ENCODE measurements at places on chromosomes 12 and 14.
A peak's percentile ranks its signal among the peaks of the same experiment; 100 is the strongest.

- no peak for DNase-seq
Observed at GRCh38 chr12:14668591-14668990, 27.8 kb downstream of the GUCY2C start.

DNA sequence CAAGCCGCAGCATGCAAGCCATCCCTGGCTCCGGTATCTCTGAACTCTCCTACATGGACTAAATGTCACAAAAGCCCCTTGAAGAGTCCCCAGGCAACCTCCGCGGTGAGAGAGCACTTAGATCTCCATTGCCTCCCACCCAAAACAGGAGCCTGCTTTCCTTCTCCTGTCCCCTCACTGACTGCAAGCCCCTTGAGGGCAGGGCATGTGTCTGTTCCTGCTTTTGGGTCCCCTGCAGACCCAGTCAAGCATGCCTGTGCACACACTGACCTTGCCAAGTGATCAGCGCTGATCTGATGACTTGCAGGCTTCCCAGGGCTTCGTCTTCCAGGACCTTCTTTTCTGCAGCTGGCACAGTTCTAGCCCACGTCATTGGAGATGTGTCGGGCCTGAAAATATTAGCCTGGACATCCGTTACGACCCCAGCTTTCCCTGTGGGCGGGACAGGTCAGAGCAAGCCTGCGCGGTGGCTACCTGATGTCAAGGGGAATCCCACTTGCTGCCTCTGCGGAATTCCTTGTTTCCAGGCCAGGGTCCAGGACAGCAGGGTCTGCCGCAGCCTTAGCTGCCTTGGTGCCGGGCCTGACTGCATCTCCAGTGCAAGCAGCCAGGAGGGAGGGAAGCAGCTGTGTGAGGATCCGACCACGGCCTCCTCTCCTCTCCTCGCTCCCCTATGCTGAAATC lies 92.5 kb downstream of the FBXL14 start:
- no peak for DNase-seq

DNA sequence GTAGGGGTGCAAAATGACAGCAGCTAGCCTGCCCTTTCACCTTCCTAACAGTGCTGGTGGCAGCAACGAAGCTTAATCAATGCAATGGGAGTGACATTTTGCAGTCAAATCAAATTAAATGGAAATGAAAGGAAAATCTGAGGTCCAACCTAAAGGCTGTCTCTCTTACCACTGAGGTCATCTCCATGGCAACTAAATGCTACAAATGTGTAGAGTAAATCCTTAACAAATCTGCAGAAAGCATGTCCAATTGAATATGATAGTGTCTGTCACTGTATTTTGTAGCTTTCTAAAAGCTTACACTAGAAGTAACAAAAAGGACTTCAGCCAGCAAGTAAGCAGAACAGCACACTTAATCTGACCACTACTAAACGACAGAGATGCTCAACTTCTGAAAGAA lies 488.8 kb downstream of the BCAT1 start:
- no peak for DNase-seq

- DNase-seq: no peak
Observed at GRCh38 chr12:89882050-89882449, 173.4 kb upstream of the ATP2B1 start.

DNA sequence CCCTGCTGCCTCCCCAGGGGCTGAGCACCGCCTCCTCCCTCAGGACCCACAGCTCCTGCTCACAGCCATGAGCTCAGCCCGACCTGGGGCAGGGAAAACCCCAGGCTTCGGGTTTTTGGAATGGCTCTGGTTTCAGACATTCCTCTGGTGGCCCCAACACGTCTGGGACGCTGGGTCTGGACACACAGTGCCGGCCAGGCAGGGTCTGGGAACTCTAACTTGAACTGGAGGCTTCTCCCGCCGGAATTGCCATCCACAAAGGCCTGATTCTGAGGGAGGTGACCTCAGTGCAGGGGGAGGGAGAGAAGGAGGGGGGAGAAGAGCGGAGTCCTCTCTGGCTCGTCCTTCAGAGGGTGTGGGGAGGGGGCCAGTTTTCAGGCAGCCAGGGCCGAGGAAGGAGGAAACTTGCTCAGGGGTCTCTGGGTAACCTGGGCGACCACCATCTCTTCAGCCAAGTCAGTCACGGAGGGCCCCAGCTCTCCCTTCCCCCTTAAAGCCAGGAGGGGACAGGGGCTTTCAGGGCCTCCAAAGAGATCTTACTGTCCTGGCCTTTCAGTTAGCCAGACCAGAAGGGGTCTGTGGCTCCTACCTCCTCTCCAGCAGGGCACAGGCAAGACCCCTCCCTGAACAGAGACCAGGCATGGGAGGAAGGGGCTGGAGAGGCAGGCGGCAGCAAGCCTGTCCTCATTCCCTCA lies 19.4 kb downstream of the NCKAP5L start:
- no peak for DNase-seq

GRCh38 chr14:74610866-74611649 lies 979 bp downstream of the LTBP2 start:
- DNase-seq: no peak

- DNase-seq: no peak
Observed at GRCh38 chr12:50515587-50515986, 10.8 kb downstream of the DIP2B start.

DNA sequence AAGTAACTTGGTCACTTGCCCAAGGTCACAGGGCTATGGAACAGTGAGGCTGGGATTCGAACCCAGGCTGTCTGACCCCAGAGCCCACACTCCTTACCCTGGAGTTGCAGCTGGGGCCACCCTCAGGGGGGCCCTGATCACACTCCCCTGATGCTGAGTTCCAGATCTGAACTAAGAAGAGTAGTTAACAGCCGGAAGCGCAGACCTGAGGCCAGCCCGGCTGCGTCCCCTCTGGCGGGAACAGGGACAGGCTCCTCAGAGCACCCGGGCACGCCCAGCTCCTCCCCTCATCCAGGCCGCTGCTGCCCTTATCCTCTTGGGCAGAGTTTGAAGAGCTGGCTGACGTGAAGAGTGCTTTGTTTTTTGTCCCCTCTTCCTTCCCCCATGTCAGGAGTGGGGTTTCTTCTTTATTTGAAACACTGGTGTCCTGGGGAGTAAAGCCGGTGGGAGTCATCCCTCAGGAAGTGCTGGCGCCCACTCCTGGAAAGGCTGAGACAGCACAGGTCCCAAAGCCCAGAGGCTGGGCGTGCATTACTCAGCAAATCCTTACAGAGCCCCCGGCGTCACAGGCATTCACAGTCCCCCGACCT lies 8.7 kb downstream of the PHB2 start:
- DNase-seq: peak; percentile 52

GRCh38 chr12:84619053-84619571 lies 293.5 kb downstream of the SLC6A15 start:
- no peak for DNase-seq

DNA sequence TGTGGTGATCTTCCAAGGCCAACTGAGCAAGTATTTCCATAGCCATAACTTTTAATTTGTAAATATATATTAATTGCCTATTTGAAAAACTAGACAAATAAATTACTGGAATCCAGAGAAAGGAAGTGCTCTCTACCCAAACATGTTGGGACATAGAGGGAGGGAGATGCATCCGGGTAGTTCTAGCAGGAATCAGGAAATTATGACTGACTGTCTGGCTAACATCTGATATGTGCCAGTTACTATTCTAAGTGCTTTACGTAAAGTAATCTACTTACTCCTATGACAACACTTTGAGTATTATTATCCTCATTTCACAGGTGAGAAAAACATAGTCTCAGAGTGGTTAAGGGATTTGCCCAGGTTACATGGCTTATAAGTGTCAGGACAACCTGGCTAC lies 147.7 kb upstream of the VASH1 start:
- DNase-seq: no peak

DNA sequence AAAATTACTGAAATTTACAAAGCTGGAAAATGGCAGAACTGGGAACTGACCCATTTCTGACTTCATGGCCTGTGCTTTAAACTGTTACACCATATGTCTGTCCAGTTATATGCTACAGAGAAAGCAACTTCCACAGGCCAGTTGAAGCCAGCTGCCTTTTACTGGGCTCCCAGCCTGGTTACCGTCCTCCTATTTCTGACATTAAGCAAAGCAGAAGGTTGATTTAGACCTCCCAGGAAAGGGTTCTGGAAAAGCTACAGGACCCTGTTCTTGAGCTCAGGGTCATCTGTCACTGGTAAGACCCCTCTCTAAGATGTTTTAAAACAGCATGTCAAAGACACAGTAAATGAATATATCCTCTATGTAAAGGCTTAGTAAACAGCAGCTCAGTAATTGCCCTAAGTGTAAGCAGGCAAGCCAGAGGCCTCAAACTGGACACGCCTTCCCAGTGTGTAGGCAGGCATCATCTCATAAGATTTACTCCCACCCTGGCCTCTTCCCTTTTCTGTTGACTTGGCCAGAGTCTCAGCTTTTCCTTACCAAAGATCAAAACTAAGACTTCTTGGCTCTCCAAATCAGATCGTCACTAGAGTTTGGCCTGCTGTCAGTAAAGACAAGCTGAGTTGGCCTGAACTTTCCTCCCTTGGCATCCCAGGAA lies 55.4 kb upstream of the RNU6-8 start:
- DNase-seq: no peak

- no peak for DNase-seq
Observed at GRCh38 chr14:102491366-102491765, 18.2 kb downstream of the ANKRD9 start.

- no peak for DNase-seq
Observed at GRCh38 chr12:106315523-106315922, 13.0 kb downstream of the TCP11L2 start.

GRCh38 chr14:56659964-56660551 lies 80.5 kb downstream of the TMEM260 start:
- no peak for DNase-seq

DNA sequence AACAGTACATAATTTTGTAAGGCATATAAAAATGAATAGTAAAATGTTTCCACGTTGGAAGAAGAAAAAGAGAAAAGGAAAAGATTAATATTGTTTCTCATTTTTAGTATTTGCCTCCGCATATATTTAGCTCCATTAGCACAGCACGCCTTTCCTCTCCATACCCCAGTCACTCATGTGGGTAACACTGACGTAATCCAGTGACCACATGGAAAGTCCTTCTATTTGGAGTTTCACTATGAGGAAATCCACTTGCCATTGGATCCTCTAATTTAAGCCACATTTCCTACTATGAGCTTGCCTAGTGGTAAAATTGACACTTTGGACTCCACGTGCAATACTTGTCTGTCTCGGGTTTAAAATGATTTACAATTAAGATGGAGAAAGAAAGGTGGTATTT lies 5.7 kb upstream of the SLCO1A2 start:
- no peak for DNase-seq

DNA sequence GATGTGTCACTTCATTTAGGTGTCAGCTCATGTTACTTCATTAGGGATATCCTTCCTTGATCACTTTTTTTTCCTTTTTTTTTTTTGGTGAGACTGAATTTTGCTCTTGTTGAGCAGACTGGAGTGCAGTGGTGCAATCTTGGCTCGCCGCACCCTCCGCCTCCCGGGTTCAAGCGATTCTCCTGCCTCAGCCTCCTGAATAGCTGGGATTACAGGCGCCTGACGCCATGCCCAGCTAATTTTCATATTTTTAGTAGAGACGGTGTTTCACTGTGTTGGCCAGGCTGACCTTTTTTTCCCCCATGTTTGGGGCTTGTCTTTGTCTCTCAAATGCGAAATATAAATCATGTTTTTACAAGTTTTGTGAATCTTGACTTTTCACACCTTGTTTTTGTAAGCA lies 9.6 kb upstream of the AACS start:
- DNase-seq: no peak

DNA sequence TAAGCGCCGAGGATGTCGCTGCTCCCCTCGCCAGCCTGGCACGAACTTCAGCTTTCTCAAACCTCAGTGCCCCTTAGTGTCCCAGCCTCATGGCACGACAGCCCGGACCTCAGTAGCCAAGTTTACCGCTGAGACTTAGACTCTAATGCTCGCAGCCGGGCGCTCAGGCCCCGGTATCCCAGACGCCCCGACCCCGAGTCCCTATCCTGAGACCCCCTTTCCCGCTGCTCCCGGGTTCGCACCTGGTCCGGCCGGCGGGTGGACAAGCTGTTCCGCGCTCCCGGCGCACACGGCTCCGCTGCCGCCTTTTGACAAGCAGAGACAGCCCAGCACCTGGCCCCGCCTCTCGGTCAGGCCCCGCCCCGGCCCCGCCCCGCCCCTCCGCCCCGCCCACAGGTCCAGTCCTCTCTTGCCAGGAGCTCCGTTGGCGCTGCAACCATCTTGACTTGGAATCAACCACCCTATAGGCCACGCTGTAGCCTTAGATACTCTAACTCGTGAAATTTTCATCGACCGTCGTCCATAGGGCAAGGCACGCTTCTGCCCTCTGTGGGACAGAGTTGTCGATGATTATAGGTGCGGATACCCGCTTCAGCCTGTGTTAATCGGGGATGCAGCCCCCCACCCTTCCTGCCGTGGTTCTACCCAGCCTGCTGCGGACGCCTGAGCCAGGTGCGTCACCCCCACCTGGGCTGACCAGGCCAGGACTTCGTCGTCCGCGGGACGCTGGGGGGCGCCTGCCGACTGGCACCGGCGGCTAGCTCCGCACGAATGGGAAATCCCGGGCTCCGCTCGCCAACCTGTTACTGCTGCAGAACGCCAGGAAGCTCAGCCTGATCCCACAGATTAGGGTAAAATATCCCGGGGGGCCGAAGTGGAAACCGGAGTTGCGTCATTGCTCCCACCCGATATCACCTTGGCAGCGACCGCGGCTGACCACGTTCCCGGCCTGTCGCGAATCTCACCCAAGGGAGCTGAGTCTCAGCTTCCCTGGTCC lies at the start of gene VDR:
Gene VDR (minus strand): TSS at position 282 of the 997 bp plus-strand sequence. CDS start 25,881 bp downstream, outside the sequence.
- DNase-seq: peak; percentile 64

GRCh38 chr14:54310151-54310850 lies 86.5 kb upstream of the CDKN3 start:
- DNase-seq: no peak

DNA sequence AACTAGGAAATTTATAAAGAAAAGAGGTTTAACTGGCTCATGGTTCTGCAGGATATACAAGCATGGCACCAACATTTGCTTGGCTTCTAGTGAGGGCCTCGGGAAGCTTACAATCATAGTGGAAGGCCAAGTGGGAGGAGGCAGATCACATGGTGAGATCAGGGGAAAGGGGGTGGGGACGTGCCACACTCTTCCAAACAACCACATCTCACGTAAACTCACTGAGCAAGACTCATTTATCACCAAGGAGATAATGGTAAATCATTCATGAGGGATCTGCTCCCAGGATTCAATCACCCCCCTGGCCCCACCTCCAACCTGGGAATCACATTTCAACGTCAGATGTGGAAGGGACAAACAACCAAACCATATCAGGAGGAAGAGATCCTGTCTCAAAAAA lies 35.8 kb downstream of the NUMB start:
- DNase-seq: no peak

DNA sequence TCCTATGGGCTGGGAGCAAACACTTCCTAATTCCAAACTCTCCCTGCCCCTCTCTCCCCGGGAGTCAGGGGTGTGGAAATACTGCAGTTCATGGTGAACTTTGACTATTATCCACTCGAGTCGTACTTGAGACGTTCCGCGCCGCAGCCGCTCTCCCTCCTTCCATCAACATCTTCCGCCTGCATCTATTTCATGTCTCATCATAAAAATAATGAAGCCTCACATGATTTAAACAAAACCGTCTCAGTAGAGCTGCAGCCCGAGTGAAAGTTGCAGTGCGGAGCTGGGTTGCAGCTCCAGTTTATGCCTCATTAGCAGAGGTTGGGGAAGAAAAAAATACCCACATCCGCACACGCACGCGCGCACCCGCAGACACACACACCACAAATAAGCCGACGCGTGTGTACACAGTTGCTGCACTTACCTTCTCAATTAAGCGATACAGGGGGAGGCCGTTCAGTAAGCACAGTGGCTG lies 283 bp downstream of the LMO3 start:
- no peak for DNase-seq
